ENCODE measurements at places on chromosomes 4 and X. TPM values are rescaled to one million over a fixed set of nuclear protein-coding genes. Genes with fewer than 3 reads are reported as not detected.

- H3K27me3 ChIP-seq, result no peaks in the 10 kb centered on the region
- no peak for DNase-seq
- H3K36me3 ChIP-seq, result no peaks in the 10 kb centered on the region
- no peak overlapping the region for H3K4me3 ChIP-seq
These were observed 50.6 kb upstream of the TENM3 start for GRCh38 chr4:182192511-182193181.

DNA sequence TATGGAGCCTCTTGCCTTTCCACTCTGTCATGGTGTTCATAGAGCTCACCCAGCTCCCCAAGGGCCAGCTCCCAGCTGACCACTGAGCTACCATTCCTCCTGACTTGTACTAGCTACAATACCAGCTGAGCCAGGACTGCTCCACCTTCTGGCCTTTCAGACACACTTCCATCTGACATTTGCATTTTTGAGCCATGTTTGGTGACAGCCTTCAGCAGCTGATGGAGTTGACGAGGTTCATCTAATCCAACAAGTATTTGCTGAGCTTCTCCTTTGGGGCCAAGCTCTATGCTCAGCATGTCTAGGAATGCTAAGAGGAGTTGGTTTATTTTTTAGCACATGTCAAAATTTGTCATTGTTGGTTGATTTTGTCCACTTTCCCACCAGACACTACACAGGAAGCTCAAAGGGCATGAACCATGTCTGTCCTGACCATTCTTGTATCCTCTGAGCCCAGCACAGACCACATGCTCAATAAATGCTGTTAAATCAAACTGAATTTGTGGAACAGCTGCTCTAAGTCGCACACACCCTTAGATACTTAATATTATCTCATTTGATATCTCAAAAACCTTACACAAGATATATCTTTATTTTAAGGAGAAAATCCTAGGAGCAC, 142.6 kb upstream of the PPARGC1A start:
- H3K36me3 ChIP-seq, result no peaks in the 10 kb centered on the region
- DNase-seq, result no peak
- H3K27ac ChIP-seq, result no peak overlapping the region
- no peak overlapping the region for H3K4me3 ChIP-seq

- DNase-seq, result no peak
- no peaks in the 10 kb centered on the region for H3K27me3 ChIP-seq
- H3K4me3 ChIP-seq, result no peak overlapping the region
- no peaks in the 10 kb centered on the region for H3K36me3 ChIP-seq
- no peak overlapping the region for H3K27ac ChIP-seq
- H3K4me1 ChIP-seq, result no peaks in the 10 kb centered on the region
These were observed 5.8 kb downstream of the TSC22D3 start for GRCh38 chrX:107769581-107770317.

- no peaks in the 10 kb centered on the region for H3K36me3 ChIP-seq
- H3K4me1 ChIP-seq, result no peaks in the 10 kb centered on the region
- no peaks in the 10 kb centered on the region for H3K27me3 ChIP-seq
- no peak overlapping the region for H3K27ac ChIP-seq
These were observed 136.8 kb downstream of the TECRL start for GRCh38 chr4:64272432-64272831.

DNA sequence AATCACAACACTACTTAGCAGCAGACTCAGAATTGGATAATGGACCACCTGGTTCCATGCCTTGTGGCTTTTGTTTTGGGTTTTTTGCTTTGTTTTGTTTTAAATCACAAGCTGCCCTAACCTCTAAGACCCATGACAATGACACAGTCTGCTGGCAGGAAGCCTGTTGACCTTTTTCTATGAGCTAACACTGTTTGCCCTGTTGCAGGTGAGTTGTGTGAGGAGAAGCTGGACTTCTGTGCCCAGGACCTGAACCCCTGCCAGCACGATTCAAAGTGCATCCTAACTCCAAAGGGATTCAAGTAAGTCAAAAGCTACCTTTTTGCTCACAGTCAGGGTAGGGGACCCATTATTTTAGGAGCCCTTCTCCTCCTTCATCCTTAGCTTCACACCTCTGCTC, 110.8 kb upstream of the PACRGL start:
- H3K36me3 ChIP-seq, result no peaks in the 10 kb centered on the region
- H3K4me1 ChIP-seq, result no peaks in the 10 kb centered on the region
- DNase-seq, result no peak
- H3K27me3 ChIP-seq, result no peaks in the 10 kb centered on the region

WNK3 gene
- 0.13 TPM for total RNA-seq

GRCh38 chrX:81378560-81378959, 176.7 kb downstream of the SH3BGRL start:
- no peaks in the 10 kb centered on the region for H3K4me1 ChIP-seq
- no peak overlapping the region for H3K27ac ChIP-seq
- H3K4me3 ChIP-seq, result no peak overlapping the region
- H3K36me3 ChIP-seq, result no peaks in the 10 kb centered on the region
- DNase-seq, result no peak

GRCh38 chr4:5378002-5378401, 326.7 kb downstream of the STK32B start:
- no peak overlapping the region for H3K27ac ChIP-seq
- H3K27me3 ChIP-seq, result no peaks in the 10 kb centered on the region
- H3K4me3 ChIP-seq, result no peak overlapping the region
- no peak for DNase-seq
- H3K36me3 ChIP-seq, result no peaks in the 10 kb centered on the region

GRCh38 chr4:74659576-74660411, 134.5 kb downstream of the BTC start:
- H3K27ac ChIP-seq, result no peak overlapping the region
- H3K4me1 ChIP-seq, result no peaks in the 10 kb centered on the region
- DNase-seq, result no peak
- no peaks in the 10 kb centered on the region for H3K36me3 ChIP-seq

SRPK3 gene
- not detected for total RNA-seq

- no peak for DNase-seq
- H3K4me3 ChIP-seq, result no peak overlapping the region
- H3K27ac ChIP-seq, result no peak overlapping the region
- H3K36me3 ChIP-seq, result no peaks in the 10 kb centered on the region
- H3K27me3 ChIP-seq, result no peaks in the 10 kb centered on the region
These were observed 39.4 kb downstream of the ADH7 start for GRCh38 chr4:99395595-99396364.

DNA sequence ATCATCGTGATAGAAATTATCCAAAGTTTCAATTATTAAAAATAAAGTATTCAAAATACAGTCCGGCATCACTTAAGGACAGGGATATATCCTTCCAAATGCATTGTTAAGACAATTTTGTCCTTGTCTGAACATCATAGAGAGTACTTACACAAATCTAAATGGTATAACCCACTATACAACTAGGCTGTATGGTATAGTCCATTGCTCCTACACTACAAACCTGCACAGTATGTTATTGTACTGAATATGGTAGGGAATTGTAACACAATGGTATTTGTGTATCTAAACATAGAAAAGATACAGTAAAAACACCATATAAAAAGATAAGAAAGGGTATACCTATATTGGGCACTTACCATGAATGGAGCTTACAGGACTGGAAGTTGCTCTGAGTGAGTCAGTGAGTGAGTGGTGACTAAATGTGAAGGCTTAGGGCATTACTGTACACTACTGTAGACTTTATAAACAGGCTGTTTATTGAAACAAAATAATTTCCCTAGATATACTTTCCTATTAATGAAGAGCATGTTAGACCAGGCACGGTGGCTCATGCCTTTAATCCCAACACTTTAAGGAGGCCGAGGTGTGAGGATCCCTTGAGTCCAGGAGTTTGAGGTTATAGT, 44.8 kb upstream of the PTPN13 start:
- H3K27ac ChIP-seq, result no peak overlapping the region
- H3K36me3 ChIP-seq, result no peaks in the 10 kb centered on the region
- no peaks in the 10 kb centered on the region for H3K4me1 ChIP-seq
- no peaks in the 10 kb centered on the region for H3K27me3 ChIP-seq
- no peak overlapping the region for H3K4me3 ChIP-seq

GRCh38 chr4:8739317-8739716, 132.3 kb downstream of the HMX1 start:
- H3K36me3 ChIP-seq, result no peaks in the 10 kb centered on the region
- DNase-seq, result no peak
- no peak overlapping the region for H3K27ac ChIP-seq
- no peaks in the 10 kb centered on the region for H3K4me1 ChIP-seq

GRCh38 chrX:68490644-68491043, 8.2 kb upstream of the YIPF6 start:
- no peaks in the 10 kb centered on the region for H3K4me1 ChIP-seq
- H3K4me3 ChIP-seq, result no peak overlapping the region
- no peak for DNase-seq
- H3K36me3 ChIP-seq, result no peaks in the 10 kb centered on the region
- H3K27ac ChIP-seq, result no peak overlapping the region
- H3K27me3 ChIP-seq, result no peaks in the 10 kb centered on the region

- H3K4me1 ChIP-seq, result no peaks in the 10 kb centered on the region
- H3K4me3 ChIP-seq, result no peak overlapping the region
- H3K36me3 ChIP-seq, result no peaks in the 10 kb centered on the region
- no peak for DNase-seq
These were observed 551.4 kb upstream of the ADGRL3 start for GRCh38 chr4:60648774-60649173.

DNA sequence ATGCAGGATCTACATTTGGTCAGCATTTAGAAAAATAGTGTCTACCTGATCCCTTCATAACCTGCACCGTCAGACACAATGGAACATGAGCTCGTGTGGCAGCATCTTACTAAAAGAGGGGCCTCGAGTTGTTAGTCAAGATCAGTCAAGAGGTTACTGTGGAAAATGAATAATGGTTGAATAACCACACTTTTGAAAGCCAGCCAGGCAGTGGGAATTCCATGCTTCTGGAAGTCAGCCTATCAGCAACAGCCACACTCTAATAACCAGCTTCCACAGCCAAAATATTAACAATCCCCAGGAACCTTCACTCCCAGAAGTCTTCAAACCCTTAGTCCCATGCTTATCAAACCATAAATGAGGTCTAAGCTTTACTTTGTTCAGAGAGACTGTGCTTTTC, 234.3 kb downstream of the HS3ST1 start:
- no peak for DNase-seq
- H3K27me3 ChIP-seq, result no peaks in the 10 kb centered on the region
- no peaks in the 10 kb centered on the region for H3K4me1 ChIP-seq
- H3K4me3 ChIP-seq, result no peak overlapping the region
- no peak overlapping the region for H3K27ac ChIP-seq
- H3K36me3 ChIP-seq, result no peaks in the 10 kb centered on the region

MAGEE1 gene
- total RNA-seq, result 3.6 TPM

DNA sequence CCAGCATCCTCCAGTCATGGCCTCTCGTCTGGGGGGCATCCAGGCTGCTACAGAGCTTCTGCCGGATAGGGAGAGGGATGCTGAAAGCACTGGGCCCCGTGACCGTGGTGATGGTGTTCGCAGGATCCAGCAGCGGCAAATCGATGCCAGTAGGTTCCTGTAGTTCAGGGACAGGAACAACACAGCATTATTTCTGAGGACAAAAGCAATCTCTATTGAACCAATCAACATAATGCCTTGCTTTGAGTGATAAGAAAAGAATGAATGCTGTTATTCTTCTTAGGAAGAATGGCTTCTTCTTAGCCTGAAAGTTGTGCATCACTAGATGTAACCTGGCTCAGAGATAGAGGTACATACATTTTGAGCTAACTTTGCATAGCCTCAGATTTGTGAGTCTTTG, 378.6 kb downstream of the UNC5C start:
- no peak for DNase-seq
- H3K27me3 ChIP-seq, result no peaks in the 10 kb centered on the region
- no peak overlapping the region for H3K4me3 ChIP-seq
- no peaks in the 10 kb centered on the region for H3K36me3 ChIP-seq
- no peak overlapping the region for H3K27ac ChIP-seq

DNA sequence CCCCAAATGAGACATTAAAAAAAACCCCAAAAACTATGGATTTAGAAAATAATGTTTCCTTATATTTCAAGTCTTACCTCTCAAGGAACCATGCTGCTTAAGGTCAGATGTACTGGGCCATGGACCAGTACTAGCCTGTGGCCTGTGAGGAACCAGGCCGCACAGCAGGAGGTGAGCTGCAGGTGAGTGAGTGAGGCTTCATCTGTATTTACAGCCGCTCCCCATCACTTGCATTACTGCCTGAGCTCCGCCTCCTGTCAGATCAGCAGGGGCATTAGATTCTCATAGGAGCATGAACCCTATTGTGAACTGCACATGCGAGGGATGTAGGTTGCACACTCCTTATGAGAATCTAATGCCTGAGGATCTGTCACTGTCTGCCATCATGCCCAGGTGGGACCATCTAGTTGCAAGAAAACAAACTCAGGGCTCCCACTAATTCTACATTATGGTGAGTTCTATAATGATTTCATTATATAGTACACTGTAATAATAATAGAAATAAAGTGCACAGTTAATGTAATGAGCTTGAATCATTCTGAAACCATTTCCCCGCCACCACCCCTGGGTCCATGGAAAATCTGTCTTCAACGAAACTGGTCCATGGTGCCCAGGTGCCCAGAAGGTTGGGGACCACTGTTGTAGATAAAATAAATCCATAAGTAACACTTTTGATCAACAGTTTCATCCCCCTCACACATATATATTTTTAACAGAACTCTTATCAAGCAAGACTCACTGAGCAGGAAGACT, 105.3 kb upstream of the CBR4 start:
- no peaks in the 10 kb centered on the region for H3K36me3 ChIP-seq
- H3K27me3 ChIP-seq, result no peaks in the 10 kb centered on the region
- no peaks in the 10 kb centered on the region for H3K4me1 ChIP-seq
- no peak overlapping the region for H3K27ac ChIP-seq
- H3K4me3 ChIP-seq, result no peak overlapping the region

- H3K27me3 ChIP-seq, result no peaks in the 10 kb centered on the region
- peak overlapping the region; percentile 30 for H3K4me3 ChIP-seq
- H3K4me1 ChIP-seq, result peaks cover 21% of the 10 kb centered on the region
- no peaks in the 10 kb centered on the region for H3K36me3 ChIP-seq
- no peak overlapping the region for H3K27ac ChIP-seq
These were observed 64.1 kb downstream of the TMA16 start for GRCh38 chr4:163558539-163559044.

GRCh38 chr4:138299881-138300280, 57.7 kb upstream of the SLC7A11 start:
- no peaks in the 10 kb centered on the region for H3K4me1 ChIP-seq
- no peaks in the 10 kb centered on the region for H3K36me3 ChIP-seq
- H3K4me3 ChIP-seq, result no peak overlapping the region
- DNase-seq, result no peak
- H3K27me3 ChIP-seq, result no peaks in the 10 kb centered on the region

CT47B1 gene
- total RNA-seq, result not detected

All from CD8-positive, alpha-beta memory T cell (primary cell).